ENCODE measurements at places on chromosomes 2 and 18.

DNA sequence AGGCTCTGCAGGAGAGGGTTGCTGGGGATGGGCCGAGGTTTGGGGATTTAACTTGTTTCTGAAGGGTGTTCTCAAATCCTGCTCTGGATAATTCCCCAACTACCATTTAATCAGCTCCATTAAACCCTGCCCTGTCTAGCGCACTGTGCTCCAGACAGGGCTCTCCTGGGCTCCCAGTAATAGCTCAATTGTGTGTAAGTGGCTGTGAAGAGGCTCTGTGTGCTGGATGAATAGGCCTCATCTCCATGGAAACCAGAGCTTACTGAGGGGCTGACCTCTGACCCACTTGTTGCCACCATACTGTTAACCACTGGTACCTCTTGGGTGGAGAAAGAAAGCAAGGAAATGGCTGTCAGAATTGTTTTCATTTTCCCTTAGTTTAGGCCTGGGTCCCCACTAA lies 92.9 kb downstream of the TGOLN2 start:
- no peak for DNase-seq

GRCh38 chr18:5463390-5463789 lies 80.4 kb downstream of the EPB41L3 start:
- no peak for DNase-seq

DNA sequence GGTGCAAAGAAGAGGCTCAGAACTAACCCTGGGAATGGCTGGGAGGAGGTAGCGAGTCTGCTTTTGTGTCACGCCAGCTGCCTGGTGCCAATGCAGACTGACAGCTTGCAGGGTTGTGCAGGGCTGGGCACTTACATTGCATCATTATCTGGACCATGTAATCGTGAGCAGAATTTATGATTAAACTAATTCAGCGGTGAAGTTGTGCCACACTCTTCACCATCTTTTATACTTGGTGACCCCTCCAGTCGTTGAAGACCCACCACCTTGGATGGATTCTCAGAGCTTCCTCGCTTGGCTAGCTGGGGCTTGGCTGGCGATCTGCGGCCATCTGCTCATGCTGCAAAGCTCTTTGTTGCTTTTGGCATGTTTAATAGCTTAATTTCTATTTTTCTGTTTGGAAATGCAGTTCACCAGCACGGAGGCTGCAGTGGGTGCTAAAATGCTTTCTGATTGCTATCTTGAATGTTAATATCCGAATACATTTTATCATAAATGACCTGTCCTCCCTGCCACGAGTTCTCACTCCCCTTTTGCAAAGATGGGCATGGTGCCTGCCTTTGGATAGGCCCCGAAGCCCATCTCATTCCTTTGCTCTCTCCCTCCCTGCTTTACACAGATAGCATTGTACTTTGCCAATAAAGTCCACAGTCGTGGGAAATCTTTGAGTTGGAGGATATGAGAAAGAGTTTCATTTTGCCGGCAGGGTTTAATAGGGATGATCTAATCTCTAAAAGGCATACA lies 188.2 kb downstream of the PRKCE start:
- DNase-seq, result no peak

- DNase-seq, result peak; percentile 49
These were observed 111.4 kb downstream of the THADA start for GRCh38 chr2:43484323-43484930.

GRCh38 chr18:49024804-49025421 lies 74.1 kb upstream of the SMAD7 start:
- DNase-seq, result no peak

DNA sequence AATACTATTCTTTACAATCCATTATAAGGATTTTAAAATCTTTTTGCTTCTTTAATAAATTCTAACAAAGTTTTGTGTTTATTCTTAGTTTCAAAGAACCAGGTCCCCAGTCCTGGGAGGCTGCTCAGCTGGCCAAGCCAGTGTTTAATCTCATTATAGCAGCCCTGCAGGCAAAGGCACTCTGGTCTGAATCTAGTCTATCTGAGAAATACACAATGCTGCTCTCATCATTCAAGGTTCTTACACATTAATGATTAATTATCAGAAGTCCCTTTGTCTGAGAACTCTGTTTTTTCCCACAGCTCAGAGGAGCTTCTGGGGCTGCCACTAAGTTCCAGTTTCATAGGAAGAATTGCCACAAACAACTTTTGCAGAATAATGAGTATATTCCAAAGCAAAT lies 27.7 kb downstream of the KCTD18 start:
- DNase-seq, result no peak

GRCh38 chr2:239517686-239518085 lies 116.9 kb upstream of the HDAC4 start:
- DNase-seq, result no peak

DNA sequence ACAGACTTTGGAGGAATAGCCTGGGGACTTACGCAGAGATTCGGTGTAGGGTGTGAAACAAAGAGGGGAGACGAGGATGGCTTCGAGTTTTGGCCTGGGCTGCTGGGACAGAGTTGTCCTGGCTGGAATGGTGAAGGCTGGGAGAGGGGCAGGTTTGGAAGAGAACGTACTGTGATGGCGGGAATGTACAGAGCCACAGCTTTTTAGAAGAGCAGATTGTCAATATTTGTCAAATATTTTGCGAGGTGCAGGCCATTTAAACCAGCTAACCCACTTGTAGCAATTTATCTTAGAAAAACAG lies 14.4 kb upstream of the ITM2C start:
- DNase-seq, result no peak

DNA sequence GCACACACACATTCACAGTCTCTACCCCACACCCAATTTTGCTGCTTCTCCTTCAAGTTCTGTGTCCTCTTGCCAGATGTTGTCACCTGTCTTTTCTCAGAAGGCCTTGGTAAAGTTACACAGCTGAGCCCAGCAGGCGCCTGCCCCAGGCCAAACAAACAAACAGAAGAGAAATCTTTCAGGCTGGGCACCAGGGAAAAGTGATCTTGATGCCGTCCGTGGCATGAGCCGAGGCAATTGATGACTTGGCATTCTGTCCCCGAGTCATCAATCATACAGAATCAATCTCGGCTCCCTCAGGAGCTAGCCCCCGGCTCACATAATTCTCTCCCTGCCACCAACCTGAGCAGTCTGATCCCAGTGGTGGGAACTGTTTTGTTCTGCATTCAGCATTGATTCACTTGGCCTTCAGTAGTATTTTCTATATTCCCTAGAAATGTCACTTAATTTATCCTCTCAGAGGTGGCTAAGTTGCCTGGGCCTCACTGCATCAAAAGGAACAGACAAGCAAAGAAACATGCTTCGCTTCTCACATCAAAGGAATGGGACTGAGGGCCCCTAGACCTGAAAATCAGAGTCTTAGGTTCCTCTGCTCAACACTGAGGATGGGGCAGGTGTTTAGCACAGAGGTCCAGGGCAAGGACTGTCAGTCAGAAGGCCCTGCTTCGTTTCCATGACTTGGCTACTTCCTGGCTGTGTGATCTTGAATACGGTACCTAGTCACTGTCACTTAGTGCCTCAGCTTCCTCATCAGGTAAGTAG lies 278.8 kb upstream of the CELF4 start:
- DNase-seq, result no peak

DNA sequence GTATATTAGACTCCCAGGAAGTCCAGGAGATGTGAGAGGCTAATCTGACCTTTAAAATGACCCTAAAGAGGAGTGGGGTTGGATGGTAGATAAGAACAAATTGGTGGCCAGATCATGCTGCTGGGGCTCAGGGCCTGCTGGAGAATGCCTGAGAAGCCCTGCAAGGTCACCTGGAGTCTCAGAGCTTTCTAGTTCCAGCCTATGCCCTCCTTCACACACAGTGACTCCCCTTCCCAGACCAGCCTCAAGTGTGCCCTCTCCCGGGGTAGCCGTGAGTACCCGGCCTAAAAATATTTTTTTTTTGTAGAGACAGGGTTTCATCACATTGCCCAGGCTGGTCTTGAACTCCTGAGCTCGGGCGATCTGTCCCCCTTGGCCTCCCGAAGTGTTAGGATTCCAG lies 44.2 kb upstream of the FZD5 start:
- no peak for DNase-seq

DNA sequence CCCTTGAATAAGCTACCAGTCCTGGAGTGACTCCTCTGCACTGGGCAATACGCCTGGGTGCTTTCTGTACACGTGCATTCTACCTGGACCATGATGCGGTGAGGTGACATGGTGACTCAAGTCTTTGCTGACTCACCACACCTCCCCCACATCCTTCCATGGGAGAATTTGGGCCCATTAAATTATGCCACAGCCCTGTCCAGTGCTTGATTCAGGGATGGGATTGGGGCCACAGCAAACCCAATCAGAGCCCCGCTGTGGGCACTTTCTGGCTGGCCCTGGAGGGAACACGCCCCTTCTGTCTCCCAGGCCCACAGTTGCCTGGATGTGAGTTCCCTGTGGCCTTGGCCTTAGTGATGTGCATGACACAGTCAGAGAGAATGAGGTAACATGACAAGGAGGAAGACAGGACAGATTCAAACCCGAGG lies 86.9 kb downstream of the LRRC30 start:
- no peak for DNase-seq

- no peak for DNase-seq
These were observed 112.9 kb downstream of the THADA start for GRCh38 chr2:43482961-43483360.

DNA sequence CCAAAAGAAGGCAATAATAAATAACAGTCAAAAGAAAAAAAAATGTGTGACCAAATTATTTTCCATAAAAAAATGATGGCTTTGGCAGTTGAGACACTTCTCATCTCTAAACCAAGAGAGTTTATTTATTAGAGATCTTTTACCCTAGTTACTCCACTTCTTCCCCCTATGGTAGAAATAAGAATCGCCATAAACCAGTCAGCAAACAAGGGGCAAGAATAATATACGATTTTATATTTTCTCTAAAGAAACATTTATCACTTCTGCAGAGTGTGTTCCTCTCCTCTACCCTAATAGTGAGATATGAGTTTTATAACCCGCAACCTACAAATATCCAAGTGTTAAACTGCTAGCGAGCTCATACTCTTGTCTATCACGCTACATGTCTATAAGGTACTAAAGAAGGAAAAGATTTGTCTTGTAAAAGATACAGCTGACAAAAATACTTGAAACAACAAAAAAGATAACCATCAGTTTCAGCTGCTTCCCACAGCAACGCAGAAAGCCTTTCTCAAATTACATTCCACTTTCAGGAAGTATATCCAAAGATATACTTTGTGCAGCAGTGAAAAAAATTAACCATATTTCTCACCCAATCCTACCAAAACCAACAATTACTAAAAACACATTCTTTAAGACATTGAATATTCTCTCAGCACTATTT lies 2.3 kb downstream of the RNF103 start:
- DNase-seq, result no peak

GRCh38 chr2:203737360-203737759 lies 30.9 kb downstream of the CD28 start:
- no peak for DNase-seq

- no peak for DNase-seq
These were observed 1.5 kb upstream of the DLX1 start for GRCh38 chr2:172083628-172084394.

- DNase-seq, result no peak
These were observed 23.1 kb downstream of the ELP2 start for GRCh38 chr18:36152781-36153180.

- no peak for DNase-seq
These were observed 32.1 kb downstream of the TOGARAM2 start for GRCh38 chr2:29013057-29013780.

DNA sequence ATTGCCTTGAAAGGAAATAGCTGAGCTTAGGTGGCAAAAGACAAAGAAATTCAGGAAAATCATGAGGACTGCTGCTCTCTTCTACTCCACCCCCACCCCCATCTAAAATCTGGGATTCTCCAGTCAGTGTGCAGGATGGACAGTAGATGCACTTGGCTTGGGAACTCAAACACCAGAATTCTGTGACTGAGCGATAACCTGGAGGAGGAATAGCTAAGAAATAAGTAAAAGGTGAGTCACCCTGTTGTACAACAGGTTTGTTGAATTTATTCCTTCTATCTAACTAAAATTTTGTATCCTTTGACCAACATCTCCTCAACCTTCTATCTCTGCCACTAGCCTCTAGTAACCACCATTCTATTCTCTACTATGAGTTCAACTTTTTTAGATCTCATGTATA lies 1029.9 kb upstream of the ACVR2A start:
- DNase-seq, result no peak

DNA sequence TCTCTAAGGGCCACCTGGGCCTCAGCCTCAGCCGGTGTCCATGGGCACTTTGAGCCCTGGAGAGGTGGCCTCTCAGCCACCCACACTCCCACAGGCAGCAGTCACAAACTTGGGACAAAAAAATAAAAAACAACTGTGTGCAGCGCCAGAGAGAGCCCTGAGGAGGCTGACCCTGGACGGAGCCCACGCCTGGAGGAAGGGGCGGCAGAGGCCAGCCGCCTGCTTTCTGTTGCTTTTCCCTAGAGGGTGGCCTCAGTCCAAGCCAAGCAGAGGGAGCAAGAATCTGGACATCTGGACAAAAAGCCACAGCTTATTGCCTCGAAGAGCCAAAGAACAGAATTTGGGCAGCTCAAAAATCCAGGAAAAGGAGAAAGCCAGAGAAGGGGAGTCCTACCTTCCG lies 43.3 kb upstream of the LDLRAD4 start:
- no peak for DNase-seq

- DNase-seq, result no peak
These were observed 160.8 kb downstream of the PMAIP1 start for GRCh38 chr18:60060578-60060977.

- no peak for DNase-seq
These were observed 158.6 kb downstream of the RNF144A start for GRCh38 chr2:7075834-7076233.

DNA sequence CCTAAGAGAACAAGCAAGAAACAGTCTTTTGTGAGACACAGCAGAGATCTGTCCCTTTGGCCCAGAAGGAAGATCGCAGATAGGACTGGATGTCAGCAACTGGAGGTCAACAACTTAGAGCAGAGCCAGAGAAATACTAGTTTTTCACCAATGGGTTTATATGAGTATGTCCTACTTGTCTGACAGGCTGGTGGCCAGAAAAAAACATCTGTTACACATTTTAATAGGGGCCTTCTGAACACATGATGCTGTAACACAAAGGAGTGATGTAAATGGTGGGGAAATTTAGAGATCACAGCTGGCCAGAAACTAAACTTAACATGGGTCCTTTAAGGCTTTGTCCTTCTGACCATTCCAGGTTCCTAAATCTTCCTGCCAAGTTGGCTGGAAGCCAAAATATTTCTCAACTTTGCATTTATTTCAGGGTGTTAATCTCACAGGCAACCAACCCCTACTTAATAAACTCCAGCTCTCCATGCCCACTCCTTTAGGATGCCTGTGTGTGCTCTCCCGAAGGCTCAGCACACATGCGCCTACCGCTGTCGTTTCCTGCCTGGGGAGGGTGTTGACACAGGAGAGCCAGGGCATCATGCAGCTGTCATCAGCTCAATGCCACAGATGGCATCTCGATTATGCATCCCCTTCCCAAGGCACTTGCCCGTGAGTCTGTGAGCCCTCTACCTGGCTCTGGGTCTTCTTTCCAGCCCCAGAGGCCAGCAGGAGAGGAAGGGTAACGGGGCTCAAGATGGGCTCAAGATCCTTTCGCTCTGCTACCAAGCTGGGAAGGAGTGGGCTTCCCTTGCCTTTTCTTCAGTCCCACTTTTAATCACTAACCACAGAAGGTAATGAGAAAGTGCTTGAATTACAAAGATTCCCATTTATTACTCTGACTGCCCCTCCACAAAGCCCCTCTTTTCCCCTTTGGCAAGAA lies 252.5 kb downstream of the ETAA1 start:
- no peak for DNase-seq
